Renal cortex interstitium (tissue), 15 donors: ENCODE measurements at places on chromosomes 4 and X. TPM values are rescaled to one million over a fixed set of nuclear protein-coding genes. Genes with fewer than 3 reads are reported as not detected.

DNA sequence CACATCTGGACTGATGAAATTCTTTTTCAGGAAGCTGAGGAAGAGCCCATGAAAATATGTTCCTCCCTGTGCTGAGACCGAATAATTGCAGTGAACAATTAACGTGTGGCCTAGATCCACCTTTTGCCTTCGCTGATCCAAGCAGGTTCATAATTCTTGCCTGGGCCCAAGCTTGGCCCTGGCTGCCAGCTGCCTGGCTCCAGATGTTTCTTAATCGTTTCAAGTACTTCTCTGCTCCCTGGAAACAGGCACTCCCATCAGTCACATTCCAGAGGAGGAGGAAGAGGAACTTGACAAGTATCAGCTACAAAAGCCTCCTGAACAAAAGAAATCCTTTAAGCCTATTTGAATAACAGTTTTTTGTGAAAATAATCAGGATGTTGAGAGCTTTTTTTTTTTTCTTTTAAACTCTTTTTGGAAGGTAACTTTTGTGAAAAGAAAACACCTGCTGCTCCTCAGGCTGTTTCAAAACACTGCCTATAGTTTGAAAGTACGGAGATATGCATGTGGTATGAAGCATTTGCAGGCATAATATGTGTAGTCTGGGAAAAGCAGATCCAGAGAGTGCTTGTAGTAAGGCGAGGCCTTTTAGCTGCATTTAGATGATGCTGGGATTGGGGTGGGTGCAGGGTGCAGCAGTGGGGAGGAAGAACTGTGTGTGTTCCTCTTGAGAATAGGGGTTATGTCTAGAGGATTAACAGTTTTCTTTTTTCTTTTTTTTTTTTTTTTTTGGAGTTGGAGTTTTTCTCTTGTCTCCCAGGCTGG lies 154.4 kb downstream of the PTTG2 start:
- DNase-seq: no peak

- no peak for DNase-seq
Measured at GRCh38 chr4:42761804-42762203, 104.9 kb upstream of the ATP8A1 start.

GRCh38 chrX:103791228-103791627 lies 14.6 kb downstream of the PLP1 start:
- no peak for DNase-seq

DNA sequence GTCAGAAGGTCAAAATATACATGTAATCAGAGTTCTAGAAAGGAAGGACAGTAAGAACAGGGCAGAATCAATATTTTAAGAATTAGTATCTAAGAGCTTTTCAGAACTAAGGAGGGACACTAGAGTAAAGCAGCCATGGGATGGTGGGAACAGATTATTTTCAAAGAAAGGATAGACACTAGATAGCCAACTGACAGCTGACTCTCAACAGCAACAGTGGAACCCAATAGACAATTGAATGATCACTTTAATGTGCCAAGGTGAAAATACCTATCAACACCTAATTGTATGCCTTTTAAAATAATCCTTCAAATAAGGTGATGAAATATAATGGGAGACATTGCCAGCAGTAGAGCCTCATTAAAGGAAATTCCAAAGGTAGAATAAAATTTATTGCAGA lies 26.5 kb upstream of the CCDC160 start:
- no peak for DNase-seq

DNA sequence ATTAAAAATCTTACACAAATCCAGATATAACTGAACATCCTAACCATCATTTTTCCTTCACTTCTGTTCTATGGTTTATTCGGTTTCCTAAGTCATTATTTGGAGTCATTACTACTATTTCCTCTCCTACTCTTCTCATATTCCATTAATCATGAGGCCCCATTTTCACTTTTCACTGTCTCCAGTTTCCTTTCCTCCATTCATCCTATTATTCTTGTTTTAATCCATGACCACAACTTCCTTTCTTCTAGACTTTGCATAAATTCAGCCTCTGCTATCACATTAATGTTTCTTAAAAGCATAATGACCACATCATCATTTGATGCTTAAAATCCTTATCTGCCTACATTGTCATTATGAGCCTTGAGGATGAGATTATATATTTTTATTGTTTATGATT lies 555.0 kb upstream of the NDST4 start:
- no peak for DNase-seq

DNA sequence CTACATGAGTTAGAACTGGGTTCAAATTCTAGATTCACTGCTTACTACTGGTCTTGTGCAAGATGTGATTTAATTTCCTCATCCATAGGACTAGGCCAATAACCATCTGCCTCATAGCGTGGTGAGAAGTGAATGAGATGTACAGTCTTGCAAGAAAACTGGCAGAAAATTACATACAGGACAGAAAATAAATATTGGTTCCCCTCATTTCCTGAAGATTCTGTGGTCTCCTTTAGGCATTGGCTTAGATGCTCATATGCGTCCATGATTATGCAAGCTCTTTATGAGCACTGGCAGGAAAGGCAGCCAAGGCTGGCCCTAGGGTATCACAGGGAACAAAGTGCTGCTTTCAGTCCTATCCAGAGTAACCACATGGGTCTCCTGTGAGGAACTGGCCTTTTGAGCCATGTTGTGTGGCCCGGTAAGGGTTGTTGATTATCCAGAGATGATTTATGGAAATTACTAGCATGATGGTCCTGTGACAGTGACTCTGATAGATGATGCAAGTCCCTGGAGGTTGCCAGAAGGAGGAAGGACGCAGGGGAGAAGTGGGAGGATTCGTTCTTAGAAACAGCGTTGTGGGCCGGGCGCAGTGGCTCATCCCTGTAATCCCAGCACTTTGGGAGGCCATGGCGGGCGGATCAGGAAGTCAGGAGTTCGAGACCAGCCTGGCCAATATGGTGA lies 9.9 kb upstream of the MOB1B start:
- DNase-seq: no peak

- DNase-seq: no peak
Measured at GRCh38 chr4:8078109-8078494, 80.5 kb downstream of the ABLIM2 start.

- DNase-seq: no peak
Measured at GRCh38 chr4:57410331-57411052, 300.3 kb upstream of the IGFBP7 start.

DNA sequence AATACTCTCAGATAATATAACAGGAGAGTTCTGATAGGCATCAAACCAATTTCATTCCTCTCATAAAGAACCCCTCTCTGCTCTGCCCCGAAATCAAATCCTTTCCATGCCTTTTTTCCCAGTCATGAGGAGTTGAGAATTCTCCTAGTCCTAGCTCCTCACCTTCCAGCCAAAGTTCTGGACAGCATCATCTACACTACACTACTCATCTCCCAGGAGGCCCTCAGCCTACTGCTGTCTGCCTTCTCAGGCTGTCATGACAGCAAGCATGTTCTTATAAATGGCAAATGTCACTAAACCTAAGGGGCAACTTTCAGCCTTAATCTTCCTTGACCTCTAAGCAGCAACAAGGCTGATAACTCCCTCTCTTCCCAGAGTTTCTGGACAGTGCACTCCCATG lies 26.6 kb downstream of the MAPK10 start:
- no peak for DNase-seq

GRCh38 chr4:152304220-152304619 lies 231.7 kb downstream of the FBXW7 start:
- no peak for DNase-seq

GRCh38 chr4:107379054-107379869 lies 340.8 kb downstream of the PAPSS1 start:
- DNase-seq: no peak

DNA sequence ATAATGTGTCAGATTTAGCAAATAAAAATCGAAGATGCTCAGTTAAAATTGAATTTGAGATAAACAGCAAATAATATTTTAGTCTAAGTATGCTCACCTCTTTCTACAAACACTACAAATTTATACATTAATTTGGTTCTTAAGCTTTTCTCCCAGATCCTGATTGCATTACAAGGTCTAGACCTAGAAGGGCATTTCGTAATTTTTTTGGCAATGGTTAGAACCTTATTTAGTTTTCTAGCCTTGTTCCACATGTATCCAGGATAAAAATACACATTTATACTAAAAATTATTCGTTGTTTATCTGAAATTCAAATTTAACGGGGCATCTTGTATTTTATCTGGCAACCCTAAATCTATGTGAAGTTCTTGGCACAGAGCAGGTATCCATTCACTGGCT lies 2.5 kb upstream of the CDKL5 start:
- no peak for DNase-seq

DNA sequence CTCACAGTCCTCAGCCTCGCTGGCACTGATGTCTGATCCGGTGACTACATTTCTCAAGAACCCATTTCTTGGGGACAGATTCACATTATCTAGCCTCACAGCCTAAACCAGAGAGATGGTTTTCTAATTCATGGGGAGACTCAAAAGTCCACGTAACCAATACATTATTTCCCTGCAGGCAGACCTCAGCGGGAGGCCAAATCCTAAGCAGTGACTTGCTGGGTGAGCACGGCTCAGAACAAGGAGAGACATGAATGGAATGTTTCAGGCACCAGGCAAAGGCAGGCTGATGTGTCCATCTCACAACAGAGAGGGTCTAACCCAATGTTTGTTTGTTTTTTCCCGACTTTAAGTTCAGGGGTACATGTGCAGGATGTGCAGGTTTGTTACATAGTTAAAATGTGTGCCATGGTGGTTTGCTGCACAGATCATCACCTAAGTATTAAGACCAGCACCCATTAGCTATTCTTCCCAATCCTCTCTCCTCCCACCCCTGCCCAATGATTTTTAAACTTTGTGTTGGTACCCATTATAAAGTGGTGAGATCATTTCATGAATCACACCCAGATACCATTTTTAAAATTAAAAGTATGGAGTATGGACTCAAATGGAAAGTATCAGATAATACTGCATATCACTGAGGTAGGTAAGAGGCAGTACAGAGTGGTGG lies 53.3 kb downstream of the SCD5 start:
- no peak for DNase-seq

DNA sequence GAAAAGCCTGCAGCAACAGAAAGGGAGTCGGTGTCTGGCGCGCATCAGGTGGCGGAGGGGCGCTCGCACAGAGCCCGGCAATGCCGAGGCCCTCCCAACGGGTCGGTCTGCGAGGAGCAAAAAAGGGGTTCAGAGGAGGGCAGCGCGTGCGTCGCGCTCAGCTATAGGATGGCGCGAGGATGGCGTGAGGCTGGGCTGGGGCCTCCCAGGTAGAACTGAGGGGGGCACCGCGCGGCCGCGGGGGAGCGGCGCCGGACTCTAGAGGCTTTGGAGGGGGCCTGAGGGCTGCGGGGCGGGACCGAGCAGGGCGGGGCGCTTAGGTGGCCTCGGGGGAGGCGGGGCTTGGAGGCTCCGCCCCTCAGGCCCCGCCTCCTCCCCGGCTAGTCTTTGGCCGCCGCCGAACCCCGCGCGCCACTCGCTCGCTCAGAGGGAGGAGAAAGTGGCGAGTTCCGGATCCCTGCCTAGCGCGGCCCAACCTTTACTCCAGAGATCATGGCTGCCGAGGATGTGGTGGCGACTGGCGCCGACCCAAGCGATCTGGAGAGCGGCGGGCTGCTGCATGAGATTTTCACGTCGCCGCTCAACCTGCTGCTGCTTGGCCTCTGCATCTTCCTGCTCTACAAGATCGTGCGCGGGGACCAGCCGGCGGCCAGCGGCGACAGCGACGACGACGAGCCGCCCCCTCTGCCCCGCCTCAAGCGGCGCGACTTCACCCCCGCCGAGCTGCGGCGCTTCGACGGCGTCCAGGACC lies at the start of gene PGRMC1:
Gene PGRMC1 (plus strand): TSS at position 414 of the 751 bp plus-strand sequence. CDS start 79 bp downstream, at position 493.
- DNase-seq: peak; percentile 61

GRCh38 chrX:29948653-29949052 lies 266.7 kb upstream of the MAGEB2 start:
- no peak for DNase-seq

GRCh38 chrX:31423609-31424189 lies 351.9 kb upstream of the FTHL17 start:
- DNase-seq: no peak

CITED1 gene
- 13.4 TPM for polyA plus RNA-seq

TMEM31 gene
- polyA plus RNA-seq: 1.2 TPM

IL2 gene
- polyA plus RNA-seq: not detected

TASL gene
- 0.47 TPM for polyA plus RNA-seq

KIAA1210 gene
- polyA plus RNA-seq: 1.7 TPM

NAT8L gene
- polyA plus RNA-seq: 8.1 TPM
